ENCODE measurements at places on chromosomes 2 and 18. TPM values are rescaled to one million over a fixed set of nuclear protein-coding genes. Genes with fewer than 3 reads are reported as not detected.

Gene FAM110C
- 0.57 TPM for total RNA-seq

Gene NTSR2
- not detected for total RNA-seq

Gene EGR4
- total RNA-seq: not detected

Gene ACSL3
- 76.2 TPM for total RNA-seq

GRCh38 chr18:25062720-25063119 is 289.2 kb downstream of the ZNF521 start:
- no peak for DNase-seq

Measured in Daoy (cell line).